ENCODE measurements at places on chromosomes 1 and 21. TPM values are rescaled to one million over a fixed set of nuclear protein-coding genes. Genes with fewer than 3 reads are reported as not detected.

The SLAMF7 gene
- 7.0 TPM for total RNA-seq

- no peak for DNase-seq
Measured at GRCh38 chr1:233909195-233909594, 4.7 kb downstream of the SLC35F3 start.

- no peak for DNase-seq
Measured at GRCh38 chr1:104100115-104100514, 350.4 kb downstream of the AMY1C start.

GRCh38 chr1:161949548-161949947 lies 74.1 kb downstream of the OLFML2B start:
- no peak for DNase-seq

The CLIC6 gene
- total RNA-seq: 12.8 TPM
